ENCODE measurements at places on chromosomes 11 and 22. TPM values are rescaled to one million over a fixed set of nuclear protein-coding genes. Genes with fewer than 3 reads are reported as not detected.
A peak's percentile ranks its signal among the peaks of the same experiment; 100 is the strongest.

- no peak for ATAC-seq
Measured at GRCh38 chr11:48683226-48683720, 194.7 kb downstream of the OR4A47 start.

Gene ME3
- 11.6 TPM for total RNA-seq

GRCh38 chr22:46122511-46122971 lies 27.8 kb upstream of the PPARA start:
- peak; percentile 45 for ATAC-seq

- ATAC-seq, result peak; percentile 72
Measured at GRCh38 chr11:31827455-31828206, 16.5 kb upstream of the PAX6 start.

Gene OR56A4
- total RNA-seq, result 0.58 TPM

Gene KRTAP5-2
- not detected for total RNA-seq
